Sigmoid colon (tissue), 7 donors: ENCODE measurements at places on chromosomes 16 and 17. TPM values are rescaled to one million over a fixed set of nuclear protein-coding genes. Genes with fewer than 3 reads are reported as not detected.

KRT32 gene
- not detected for total RNA-seq

DRC7 gene
- not detected for total RNA-seq

HOXB4 gene
- 5.8 TPM for total RNA-seq

AANAT gene
- total RNA-seq = not detected

SOCS1 gene
- 4.6 TPM for total RNA-seq

DNAH2 gene
- under 0.01 TPM for total RNA-seq

PRR15L gene
- 0.36 TPM for total RNA-seq

- DNase-seq = no peak
Observed at GRCh38 chr16:29760567-29761279, 14.9 kb upstream of the C16orf54 start.

GRCh38 chr17:78716814-78717393, 65.2 kb downstream of the CYTH1 start:
- peak; percentile 91 for DNase-seq

DNA sequence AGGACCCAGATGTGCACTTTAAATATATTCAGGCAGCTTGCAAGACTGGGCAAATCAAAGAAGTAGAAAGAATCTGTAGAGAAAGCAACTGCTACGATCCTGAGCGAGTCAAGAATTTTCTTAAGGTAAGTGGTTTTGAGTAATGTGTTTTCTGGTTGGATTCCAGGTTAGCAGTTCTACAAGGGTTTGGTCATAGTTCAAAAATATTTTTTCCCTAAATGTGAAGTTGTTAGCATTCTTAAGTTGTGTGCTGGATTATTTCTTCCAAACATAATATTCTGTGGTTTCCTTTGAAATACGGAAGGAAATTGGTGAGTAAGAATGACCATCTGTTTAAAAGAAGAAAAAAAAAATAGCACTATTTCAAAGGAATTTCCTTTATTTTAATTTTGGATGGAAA, 38.4 kb downstream of the PTRH2 start:
- no peak for DNase-seq

DNA sequence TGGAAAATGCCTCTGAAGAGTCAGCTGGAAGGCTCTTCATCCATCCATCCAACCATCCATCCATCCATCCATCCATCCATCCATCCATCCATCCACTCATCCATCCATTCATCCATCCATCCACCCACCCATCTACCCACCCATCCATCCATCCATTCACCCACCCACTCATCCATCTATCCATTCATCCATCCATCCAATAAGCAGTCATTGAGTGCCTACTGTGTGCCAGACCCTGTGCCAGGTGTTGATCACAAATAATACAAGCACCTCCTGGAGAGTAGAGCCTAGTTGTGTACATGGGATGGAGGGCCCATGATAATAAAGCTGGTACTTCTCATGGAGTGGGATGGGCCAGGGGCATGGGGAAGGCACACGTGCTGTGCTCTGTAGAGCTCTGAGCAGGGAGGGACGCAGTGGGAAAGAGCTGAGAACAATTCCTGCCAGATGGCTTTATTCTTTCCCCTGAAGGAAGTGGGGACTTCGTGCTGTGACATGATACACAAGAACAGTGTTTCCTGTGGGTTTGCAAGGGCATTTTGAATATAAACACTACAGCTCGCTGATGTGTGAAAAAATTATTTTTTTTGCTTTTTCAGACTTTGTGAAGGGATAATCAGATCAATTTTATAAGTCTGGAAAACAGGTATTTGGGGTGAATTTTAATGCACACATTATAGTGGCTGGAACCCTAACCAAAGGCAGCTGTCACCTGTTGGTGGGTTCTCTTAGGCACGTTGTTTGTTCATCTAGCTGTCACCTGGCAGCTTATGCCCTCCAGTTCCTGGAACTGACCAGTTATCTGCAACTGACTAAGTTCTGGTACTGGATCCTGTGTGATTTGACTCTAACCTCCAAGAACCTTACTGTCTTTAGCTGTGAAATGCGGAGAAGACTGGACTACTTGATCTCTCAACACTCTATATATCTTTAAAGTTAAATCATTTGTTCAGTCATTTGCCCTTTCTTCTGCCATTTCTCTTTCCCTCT, 61.3 kb downstream of the PRKCB start:
- no peak for DNase-seq

DNA sequence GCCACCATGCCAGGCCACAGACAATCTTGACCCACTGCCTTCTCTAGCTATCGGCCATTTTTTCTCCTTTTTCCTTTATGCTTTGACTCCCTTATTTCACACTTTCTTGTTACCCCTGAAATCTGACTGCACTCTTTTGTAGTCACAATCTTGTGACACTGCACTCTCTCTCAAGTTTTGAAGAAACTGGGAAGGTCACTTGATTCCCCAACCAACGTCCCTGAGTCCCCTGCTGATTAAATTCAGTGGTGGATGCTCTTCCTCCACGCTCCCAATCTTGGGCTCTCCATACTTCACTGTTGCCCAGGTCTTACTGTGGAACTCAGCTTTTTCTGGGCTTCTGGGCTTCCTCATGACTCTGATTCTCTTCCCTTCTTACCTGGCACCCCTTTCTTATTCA, 33.9 kb downstream of the PECAM1 start:
- DNase-seq = no peak

DNA sequence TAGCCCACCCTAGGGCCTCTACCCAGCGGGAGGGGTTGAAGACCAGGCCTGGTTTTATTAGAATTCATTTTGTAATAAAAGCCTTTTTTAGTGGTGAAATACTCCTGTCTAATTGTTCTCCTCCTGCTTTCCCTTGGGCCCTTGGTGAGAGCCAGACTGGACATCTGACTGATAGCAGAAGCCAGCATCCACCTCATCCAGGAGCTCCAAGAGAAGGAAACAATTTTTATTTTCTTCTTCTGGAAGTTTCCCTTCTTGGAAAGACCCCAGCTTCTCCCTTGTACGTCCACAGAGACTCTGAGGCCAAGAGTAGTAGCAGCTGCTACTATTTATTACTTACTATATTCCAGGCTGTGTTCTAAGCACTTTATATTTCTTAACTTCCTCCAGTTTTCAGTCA, 4.0 kb upstream of the PHKG2 start:
- peak; percentile 87 for DNase-seq

- no peak for DNase-seq
Observed at GRCh38 chr17:72334205-72334604, 213.4 kb downstream of the SOX9 start.

GRCh38 chr17:19978805-19979211, 1.2 kb upstream of the AKAP10 start:
- DNase-seq = no peak

DNA sequence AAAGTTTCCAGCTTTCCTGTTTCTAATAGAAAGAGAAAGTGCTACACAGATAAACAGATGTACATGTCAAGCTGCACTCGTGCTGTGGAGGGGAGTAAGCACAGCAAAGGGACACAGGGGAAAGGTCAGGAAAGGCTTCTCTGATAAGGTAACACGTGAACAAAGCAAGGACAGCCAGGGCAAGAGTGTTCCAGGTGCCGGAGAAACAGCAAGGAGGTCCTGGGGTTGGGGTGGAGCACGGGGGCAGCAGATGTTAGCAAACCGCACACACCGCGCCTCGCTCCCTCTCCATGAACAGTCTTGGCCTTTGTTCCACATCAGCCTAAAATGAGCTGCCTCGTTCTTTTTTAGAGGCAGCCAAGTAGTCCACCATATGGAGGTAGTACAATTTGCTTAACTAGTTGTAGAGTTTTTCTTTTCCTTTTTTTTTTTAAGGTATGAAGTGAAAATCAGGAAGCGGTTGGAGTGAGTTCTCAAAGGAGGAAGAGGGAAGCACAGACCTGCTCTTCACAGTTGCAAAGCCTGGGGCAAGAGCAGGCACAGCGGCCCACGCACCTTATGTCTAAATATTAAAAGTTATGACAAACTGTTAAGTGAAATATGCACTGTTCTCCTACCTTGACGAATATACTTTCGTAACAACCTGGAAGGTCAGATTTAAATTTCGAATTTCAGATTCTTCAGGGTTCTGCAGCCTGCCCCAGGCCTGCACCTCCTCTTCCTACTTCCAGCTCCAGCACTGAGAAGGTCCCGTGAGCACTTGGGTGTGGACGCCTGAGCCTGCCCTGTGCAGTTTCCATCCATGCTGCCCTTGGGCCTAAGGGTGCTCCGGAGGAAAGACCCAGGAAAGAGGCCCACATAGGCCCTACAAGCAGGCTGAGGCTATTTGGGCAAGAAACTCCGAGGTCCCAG, 41.5 kb upstream of the RPH3AL start:
- no peak for DNase-seq

- DNase-seq = peak; percentile 98
Observed at GRCh38 chr17:40542558-40543411, 22.5 kb downstream of the CCR7 start.

- DNase-seq = no peak
Observed at GRCh38 chr17:9363440-9364350, 211.9 kb downstream of the STX8 start.

DNA sequence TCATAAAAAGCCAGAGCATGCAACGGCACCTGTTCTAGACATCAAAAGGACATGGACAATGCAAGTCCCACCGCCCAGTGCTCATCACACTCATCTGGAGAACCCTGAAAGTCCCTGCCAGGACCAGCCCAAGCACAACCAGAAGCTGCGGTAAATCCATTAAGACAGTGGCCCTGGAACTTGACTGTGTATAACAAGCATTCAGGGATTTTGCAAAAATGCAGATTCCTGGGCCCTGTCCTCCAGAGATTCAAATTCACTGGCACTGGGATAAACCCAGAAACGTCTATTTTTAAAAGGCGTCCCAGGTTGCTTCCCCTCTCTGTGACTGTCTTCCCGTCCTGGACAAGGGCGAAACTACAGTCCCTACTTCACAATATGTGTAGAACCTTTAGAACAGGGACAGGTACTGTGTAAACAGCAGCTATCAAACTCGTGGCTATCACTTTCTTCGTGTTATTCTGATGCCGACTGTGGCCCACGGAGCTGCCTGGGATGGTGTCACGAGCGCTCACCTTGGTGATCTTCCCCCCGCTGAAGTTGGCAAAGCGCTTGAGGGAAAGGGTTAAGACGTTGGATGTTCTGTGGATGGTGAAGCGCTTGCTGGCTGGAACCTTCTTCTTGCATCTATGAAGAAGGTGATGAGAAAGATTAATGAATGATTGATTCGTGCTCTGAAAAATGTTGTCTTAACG, 22.3 kb downstream of the USP36 start:
- no peak for DNase-seq
